Left colon (tissue), 2 donors: ENCODE measurements at places on chromosomes 16 and 17. TPM values are rescaled to one million over a fixed set of nuclear protein-coding genes. Genes with fewer than 3 reads are reported as not detected.
A peak's percentile ranks its signal among the peaks of the same experiment; 100 is the strongest.

NOD2 gene
- 0.61 TPM for total RNA-seq

CCL8 gene
- not detected for total RNA-seq

KRT28 gene
- not detected for total RNA-seq

TBC1D3 gene
- not detected for total RNA-seq

NME1 gene
- total RNA-seq: 43.9 TPM

GRIN2C gene
- total RNA-seq: 0.45 TPM

NME2 gene
- 345 TPM for total RNA-seq

PRAC2 gene
- 10.1 TPM for total RNA-seq

LGALS9 gene
- 514 TPM for total RNA-seq

CMTM4 gene
- total RNA-seq: 168 TPM

GRCh38 chr17:58092797-58093385 lies 9.7 kb downstream of the DYNLL2 start:
- no peak for DNase-seq

- DNase-seq: no peak
Measured at GRCh38 chr16:79012671-79013434, 587.7 kb downstream of the MAF start.

- DNase-seq: peak; percentile 57
Measured at GRCh38 chr17:43779145-43780125, 658 bp upstream of the DUSP3 start.

GRCh38 chr16:57377080-57377841 lies 5.0 kb downstream of the CX3CL1 start:
- DNase-seq: no peak

DNA sequence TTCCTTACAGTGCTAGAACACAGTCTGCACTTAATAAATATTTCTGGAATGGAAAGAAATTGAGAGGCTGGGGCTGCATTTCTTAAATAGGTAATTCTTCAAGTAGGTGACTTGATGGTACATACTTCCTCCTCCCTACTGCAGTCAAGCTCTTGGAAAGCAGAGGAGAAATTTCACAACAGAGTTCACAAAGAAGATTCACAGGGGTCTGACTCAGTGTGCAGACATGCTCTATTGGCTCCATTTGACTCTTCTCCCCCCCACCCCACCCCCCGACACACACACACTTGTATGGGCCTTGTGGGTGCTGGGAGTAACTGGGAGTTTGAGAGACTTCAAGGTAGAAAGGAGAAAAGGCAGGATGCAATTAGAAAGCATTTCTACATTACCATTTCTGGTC lies 6.2 kb upstream of the MYOCD start:
- no peak for DNase-seq

GRCh38 chr16:26569793-26570192 lies 496.9 kb upstream of the C16orf82 start:
- no peak for DNase-seq

DNA sequence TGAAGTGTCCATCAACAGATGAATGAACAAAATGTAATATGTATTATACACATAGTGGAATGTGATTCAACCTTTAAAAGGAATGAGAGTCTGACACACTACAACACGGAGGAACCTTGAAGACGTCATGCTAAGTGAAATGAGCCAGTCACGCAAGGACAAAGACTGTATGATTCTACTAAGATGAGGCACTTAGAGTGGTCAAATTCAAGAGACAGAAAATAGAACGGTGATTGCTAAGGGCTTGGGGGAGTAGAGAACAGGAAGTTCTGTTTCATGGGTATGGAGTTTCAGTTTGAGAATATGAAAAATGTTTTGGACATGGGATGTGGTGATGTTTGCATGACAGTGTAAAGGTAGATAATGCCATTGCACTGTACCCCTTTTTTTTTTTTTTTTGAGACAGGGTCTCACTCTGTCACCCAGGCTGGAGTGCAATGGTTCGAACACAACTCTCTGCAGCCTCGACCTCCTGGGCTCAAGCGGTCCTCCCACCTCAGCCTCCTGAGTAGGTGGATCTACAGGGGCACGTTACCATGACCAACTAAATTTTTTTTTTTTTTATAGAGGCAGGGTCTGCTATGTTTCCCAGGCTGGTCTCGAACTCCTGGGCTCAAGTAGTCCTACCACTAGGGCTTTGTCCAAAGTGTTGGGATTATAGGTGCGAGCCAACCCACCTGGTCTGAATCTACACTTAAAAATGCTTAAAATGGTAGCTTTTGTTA lies 2.9 kb upstream of the CCDC102A start:
- DNase-seq: no peak

GRCh38 chr16:76197900-76198299 lies 79.3 kb upstream of the CNTNAP4 start:
- no peak for DNase-seq

DNA sequence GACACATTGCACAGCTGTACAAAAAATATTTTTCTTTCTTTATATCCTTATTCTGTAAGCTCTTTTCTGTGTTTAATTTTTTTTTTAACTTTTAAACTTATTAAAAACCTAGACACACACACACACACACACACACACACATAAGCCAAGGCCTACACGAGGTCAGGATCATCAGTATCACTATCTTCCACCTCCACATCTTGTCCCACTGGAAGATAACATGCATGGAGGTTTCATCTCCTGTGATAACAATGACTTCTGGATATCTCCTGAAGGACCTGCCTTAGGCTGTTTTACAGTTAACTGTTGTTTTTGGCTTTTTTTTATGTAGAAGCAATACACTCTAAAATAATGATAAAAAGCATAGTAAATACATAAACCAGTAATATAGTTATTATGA lies 71.2 kb downstream of the TNRC6C start:
- no peak for DNase-seq
